ENCODE measurements at places on chromosomes 16 and 17.

DNA sequence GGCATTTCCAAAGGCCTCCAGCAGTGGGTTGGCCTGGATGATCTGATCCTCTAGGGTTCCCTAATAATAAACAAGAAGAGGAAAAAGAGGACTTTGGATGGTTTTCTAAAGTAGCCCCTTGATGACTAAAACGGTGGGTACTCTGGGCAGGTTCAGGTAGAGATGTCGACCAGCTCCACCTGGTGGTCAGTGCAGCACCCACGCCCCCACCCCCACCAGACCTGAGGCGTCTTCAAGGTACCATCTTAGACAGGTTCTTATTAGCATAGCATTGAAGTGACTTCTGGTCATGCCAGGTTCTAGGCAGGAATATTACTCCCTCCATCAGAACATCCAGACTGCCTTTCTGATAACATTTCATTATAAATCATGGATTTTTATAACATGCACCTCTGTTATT lies 15.0 kb downstream of the MYH13 start:
- peak; percentile 2 for DNase-seq

GRCh38 chr17:6461792-6462524 lies 17.7 kb downstream of the PIMREG start:
- DNase-seq, result no peak

GRCh38 chr16:21203155-21203797 lies 8.1 kb downstream of the ZP2 start:
- DNase-seq, result no peak

DNA sequence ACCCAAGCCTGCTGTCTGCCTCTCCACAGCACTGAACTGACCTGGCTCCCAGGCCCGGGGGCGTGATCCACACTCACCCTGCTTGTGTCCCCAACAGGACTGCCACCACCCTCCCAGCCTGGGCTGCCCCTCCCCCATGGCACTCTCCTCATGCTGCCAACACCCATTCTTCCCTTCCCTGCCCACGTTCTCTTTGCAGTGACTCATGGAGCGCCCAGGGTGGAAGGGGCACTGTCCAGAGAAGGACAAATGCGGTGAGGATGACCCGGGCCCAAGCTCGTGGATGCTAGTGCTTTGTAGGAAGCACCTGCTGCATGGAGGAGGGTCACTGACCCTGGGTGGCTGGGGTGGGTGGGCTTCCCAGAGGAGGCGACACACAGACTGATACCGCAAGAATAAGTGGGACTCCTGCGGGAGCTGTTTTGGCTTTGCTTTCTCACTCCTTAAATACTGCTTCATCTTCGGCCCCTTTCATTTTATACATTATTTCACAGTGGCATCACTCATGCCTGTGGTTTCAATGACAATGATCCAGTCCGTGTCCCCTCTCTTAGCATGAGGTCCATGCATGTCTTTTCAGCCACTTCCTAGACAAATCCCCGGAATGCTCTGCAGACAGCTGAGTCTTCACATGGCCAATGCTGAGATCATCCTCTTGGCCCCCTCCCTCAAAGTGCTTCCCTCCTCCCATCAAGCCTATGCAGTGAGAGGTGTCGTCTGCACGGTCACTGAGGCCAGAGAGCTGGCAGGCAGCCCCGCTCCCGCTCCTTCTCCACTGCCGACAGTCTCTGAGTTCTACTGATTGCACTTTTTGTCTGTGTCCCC lies 17.6 kb downstream of the CDK5R1 start:
- DNase-seq, result no peak

DNA sequence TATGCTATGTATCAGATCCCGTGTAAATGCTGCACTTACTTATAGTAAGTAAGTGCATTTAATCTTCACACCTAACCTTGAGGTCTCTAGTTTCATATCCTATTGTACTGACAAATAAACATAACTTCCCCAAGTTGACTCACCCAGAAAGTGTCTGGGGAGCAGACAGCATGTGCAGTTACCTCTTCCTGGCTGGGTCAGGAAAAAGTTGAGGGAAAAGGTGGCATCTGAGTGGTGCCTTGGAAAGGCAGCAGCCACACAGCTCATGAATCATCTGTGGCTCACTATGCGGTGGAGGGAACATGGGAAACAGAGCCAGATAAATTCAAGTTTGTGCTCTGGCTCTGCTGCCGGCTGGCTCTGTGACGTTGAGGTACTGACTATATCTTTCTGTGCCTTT lies 382.0 kb upstream of the DYNLRB2 start:
- DNase-seq, result no peak

DNA sequence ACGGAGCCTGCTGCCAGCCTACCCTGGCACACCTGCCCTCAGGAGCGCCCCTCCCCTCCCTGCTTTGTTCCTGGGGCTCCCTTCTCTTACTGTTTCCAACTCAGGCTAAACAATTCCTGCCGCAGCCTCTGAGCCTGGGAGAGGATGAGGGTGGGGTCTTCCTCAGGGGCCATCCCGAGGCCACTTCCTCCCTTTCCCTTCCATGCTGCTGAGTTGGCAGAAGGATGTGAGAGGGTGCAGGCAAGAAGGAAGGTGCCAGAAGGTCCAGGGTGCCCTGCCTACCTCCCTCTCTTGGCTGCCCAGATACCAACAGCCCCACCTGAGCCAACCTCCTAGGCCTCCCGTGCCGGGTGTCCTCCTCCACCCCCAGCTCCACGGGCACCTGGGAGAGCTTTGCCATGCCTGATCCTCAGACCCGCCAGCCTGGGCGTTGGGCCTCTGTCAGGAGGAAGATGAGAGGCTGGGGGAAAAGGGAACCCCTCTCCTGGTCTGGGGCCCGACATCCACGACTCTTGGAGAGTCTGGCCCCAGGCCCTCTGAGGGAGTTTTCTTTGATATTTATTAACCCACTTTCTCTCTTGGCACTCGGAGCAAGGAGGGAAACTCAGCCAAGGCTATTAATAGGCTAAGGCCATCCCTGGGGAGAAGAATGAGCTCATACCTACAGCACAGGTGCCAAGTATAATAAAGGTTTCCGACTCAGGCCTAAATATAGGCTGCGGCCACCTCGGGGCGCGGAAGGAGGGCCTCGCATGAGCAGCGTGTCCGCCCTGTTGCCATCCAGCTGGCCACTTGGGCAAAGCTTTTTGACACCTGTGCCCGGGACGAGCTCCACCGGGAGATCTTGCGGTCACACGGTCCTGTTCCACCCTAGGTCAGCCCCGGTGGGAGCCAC lies 232.0 kb downstream of the ENGASE start:
- DNase-seq, result no peak

GRCh38 chr17:73630531-73630930 lies 13.7 kb downstream of the SDK2 start:
- DNase-seq, result no peak

- DNase-seq, result peak; percentile 49
Measured at GRCh38 chr17:76408037-76408849, 23.8 kb downstream of the SPHK1 start.

- DNase-seq, result peak; percentile 93
Measured at GRCh38 chr17:7841396-7841914, 7.4 kb downstream of the KDM6B start.

GRCh38 chr17:47301831-47302230 lies 21.9 kb upstream of the EFCAB13 start:
- DNase-seq, result no peak

All from stimulated activated CD8-positive, alpha-beta memory T cell treated with anti-CD3 and anti-CD28 coated beads, Interleukin-7, amount 100 ng/mL, for 4 hours (primary cell).